Activated CD8-positive, alpha-beta memory T cell treated with anti-CD3 and anti-CD28 coated beads for 48 hours (primary cell): ENCODE measurements at places on chromosomes 5 and 9.

DNA sequence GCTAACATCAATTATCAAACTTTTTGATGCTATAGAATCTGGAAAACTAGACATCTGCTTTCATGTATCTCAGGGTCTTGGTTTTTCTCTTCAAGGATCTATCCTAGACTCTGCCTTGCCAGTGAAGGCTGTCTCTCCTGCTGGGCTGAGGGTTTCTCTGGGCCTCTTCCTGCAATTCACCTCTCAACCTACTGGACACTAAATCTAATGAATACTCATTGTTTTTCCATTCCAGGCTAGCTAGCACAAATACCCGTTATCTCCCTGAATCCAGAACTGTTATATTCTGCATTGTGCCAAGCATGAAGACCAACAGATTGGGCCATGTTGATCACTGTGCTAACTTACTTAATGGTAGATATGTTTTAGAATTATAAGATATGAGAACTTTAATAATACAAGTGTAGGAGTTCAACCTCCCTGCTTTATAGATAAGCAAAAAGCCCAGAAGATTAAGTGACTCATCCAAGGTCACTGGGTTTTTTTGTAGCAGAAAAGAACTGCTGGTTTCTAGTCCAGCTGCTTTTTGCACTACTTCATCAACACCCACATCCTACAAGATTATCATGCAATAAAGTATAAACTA lies 56.5 kb upstream of the RNF38 start:
- no peak for DNase-seq

DNA sequence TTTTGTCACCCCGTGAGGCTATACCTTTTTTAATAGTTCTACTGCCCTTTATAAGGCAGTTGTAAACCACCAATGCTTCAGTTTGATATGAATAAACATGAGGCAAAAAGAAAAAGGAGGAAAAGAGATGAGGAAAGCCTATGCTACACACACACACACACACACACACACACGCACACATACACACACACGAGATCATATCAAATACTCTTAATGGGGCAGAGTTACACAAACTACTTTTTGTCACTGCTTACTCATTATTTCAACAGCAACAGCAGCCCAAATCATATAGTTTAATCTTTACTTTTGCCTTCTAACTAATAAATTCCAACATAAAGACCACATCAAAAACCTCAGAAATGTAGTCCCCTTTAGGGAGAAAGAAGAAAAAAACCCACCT lies 116.8 kb upstream of the PAM start:
- DNase-seq = no peak

GRCh38 chr9:130949188-130950038 lies 10.4 kb upstream of the FIBCD1 start:
- no peak for DNase-seq

GRCh38 chr9:17862101-17862500 lies 283.2 kb downstream of the SH3GL2 start:
- DNase-seq = no peak

GRCh38 chr9:70561111-70561510 lies 146.7 kb upstream of the KLF9 start:
- DNase-seq = no peak

GRCh38 chr9:12497790-12498189 lies 195.4 kb upstream of the TYRP1 start:
- DNase-seq = no peak

GRCh38 chr5:171242521-171242920 lies 66.5 kb upstream of the TLX3 start:
- DNase-seq = no peak

GRCh38 chr5:150297934-150298595 lies 4.6 kb downstream of the ARSI start:
- no peak for DNase-seq

GRCh38 chr5:87770601-87771121 lies 357.9 kb upstream of the CCNH start:
- DNase-seq = no peak

DNA sequence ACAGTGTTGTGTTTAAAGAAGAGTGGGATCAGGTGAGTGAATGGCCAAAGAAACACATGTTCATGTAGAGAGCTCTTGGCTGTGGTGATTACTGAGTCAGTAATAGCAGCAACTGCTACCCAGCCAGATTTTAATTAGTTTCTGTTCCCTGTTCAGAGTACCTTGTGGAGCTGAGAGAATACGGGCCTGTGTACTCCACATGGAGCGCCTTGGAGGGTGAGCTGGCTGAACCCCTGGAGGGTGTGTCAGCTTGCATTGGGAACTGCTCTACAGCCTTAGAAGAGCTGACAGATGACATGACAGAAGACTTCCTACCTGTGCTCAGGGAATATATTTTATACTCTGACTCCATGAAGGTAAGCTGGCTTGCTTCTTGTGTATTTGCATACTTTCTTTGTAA lies 52.3 kb downstream of the SLC46A2 start:
- DNase-seq = no peak

DNA sequence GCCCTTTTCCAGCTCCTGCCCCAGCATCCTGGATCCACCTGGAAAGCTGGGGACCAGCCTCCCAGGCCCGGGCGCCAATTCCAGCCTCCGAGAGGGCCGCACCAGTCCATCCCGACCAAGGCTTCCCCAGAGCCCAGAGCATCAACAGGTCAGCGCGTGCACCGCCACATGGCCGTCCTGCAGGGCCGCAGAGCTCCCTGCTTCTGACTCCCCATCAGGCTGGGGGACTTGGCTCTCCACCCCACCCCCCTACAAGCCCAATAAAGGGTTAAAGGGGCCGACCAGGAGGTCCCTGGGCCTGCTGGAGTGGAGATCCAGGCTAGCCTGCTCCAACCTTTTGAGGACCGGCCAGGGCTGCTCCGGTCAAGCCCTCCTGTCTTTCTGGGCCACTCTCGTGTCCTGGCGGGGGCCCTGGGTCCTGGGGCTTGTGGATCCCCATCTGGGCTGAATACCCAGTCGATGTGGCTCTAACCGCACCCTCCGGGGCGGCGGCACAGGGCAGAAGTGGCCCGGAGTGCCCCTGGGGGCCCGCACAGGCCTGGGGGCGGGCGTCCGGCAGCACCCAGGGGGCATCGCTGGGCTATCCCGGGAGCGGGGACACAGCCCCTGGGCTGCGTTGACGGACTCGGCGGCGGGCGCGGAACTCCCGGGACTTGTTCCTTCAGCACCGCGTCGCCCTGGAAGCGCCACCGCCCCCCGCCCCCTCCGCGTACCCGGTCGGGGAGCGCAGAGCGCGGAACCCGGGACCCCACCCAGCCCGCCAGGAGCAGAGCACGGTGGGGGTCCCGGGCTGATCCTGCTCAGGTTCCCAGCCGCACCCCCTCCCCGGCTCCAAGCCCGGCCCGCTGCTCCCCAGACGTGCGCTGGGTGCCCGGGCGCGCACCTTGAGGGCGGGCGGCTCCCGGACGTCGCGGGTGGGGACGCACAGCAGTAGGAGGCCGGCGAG lies 590 bp downstream of the ENTPD2 start:
- DNase-seq = no peak

DNA sequence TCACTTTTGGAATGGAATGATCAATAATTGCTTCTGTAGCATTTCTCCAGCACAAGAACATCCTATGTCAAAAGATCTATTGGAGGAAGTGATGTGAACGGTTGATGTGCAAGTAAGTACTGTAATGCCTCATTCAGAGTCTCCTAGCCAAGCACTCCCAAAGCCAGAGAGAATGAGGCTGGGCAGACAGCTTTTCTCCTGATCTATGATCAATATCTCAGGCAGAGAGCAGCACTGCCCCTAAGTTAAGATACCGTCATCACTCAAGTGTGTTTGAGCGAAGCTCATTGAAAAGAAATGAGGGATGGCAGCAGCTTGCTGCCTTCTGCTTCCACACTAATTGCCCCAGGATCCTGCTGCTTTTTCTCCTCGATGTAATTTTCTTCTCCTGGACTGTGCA lies 324.1 kb upstream of the GRAMD2B start:
- no peak for DNase-seq

GRCh38 chr9:115650768-115651167 lies 502.8 kb upstream of the PAPPA start:
- DNase-seq = no peak

- no peak for DNase-seq
Observed at GRCh38 chr5:96629774-96630173, 32.4 kb upstream of the CAST start.

DNA sequence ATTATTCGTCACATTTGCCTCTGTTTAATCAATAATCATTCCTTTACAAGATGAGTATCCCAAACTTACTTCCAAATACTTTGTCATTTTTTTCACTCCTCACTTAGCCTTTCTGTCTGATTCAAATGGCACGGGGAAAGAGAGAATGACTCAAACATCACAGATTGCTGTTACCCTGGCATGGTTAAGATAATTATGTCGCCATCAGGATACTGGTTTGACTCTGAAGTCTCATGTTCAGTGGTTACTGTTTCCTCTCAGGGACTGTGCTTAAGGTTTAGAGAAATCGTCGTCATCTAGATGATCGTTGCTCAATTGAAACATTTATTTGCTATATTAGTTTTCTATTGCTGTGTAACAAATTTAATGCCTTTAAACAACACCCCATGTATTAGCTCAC lies 45.2 kb upstream of the RAD23B start:
- no peak for DNase-seq

DNA sequence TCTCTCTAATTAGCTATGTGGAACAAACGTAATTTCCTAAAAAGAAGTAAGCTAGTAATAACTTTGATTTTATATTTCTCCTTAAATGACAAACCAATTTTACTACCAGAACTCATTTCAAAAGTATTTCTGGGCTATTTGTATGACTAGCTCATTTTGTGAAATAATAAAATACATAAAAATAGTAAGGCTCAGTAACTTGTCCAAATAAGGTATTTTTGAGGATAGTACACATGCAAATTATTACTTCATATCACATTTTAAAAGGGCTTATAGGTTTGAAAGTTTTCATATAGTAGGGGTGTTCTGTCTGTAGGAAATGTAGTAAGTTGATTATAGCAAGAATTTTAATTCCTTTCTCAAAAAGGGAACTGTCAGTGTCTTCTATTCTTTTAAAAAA lies 26.5 kb downstream of the C9orf85 start:
- no peak for DNase-seq

GRCh38 chr5:128836571-128836970 lies 128.7 kb upstream of the SLC27A6 start:
- no peak for DNase-seq
